ENCODE measurements at places on chromosomes 4 and X.

DNA sequence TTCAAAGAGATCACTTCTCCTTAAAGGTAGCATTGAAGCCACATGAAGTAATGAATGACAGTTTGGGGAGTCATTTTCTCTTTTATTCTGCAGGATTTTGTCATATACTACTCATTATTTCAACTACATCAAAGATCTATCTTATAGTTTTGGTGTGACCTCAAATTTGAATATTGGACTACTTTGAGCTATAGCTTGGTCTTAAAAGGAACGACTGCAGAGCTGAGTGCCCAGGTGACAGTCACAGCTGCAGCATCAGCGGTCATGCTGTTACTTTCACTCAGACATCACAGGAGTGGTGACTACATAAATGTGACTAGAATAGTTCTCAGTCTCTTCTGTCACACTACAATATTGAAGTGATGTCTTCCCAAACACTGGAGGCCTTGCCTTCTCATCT is 10.7 kb upstream of the SPCS3 start:
- DNase-seq = no peak

DNA sequence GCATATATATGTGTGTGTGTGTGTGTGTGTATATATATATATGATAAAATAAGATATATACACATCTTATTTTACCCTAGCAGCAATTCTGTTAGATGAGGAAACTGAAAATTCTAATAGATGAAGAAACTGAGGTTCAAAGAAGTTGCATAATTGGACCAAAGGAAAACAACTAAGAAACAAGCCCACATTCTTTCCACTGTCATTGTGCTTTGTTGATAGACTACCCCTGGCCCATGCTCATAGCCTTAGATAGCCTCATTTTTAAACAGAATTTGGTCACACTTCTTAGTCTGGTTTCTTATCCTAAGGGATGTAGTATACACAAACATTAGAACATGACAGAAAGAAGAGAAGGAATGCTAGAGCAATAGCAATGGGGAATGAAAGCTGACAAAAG is 138.8 kb downstream of the NDST3 start:
- no peak for DNase-seq

DNA sequence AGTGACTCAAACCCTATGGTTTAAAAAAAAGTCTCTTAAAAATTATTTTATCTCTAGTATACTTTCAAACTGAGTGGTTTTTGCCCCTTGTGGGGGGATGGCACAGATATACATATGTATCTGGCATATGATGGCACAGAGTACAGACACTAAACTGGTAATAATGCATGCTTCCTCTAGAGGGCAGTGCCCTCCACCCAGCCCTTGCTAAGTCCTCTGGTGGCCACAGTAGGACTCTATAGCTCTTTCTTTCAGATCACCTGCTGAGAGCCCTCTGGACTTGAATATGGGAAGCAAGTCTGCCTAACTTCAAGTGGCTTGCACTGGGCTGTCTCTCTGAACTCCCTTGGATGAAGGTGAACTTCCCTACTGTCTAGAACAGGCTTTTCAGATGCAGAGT is 66.3 kb downstream of the TSPAN7 start:
- DNase-seq = no peak

DNA sequence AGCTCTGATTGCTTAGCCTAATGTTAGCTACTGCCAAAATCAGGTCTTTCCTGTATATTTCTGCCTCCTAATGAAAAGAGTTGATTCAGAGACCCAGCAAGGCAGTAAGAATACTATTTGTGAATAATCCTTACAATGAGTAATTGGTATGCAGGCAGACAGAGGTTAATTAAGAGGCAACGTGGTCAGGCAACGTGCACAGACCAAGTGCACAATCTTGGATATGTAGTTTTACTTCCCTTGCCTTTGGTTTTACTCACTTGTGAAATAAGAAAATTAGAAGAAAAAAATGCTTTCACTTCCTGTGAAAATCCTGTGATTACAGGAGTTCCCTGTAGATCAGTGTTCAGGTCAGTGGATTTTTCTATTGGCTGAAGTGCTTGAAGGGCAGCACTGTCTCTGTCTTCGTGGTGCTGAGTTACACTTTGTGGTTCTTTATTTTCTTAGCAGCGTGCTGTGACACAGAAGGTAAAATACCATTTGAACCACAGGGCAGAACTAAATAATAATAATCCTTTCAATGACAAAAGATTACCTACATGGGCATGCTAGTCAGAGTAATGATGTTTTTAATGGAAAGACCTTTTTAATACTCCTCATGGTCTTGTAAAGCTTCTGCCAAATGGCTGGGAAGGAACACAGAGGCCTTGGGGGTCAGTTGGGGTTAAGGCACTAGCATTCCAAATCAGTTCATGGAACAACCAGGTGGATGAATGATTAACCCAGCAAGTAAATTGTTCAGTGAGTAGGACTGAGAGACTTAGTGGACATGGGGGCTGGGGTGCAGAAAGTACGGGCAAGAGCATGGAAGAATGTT is 430.9 kb downstream of the MAPK10 start:
- no peak for DNase-seq

DNA sequence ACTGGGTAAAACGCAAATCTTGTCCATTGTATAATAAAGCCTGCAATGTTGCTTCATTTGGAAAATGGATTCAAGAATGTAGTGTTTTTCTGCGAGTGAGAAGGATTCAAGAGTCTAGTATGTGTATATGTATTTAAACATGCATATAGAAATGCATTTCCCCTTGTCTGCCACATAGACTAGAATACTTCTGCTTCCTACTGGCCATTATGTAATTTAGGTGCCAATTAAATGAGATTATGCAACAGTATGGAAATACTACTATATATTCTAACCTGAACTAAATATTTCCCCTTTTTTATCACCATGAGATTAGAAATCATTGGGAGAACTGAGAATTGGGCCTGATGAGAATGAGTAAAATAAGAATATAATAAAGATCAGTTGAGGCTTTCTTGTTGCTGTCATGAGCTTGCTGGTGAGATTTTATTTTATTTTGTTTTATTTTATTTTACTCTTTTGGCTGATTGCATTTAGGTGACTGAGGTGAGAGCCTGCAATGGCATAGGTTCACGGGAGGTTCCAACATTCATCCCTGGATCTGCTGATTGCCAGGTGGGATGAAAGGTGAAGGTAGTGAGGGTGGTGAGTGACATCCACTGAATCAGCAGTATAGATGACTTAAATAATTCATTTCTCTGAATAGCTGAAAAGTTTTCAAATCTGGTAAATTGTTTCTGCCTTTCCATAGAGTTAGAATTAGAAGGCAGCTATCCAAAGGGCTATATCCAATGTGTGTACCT is 95.6 kb upstream of the SLC4A4 start:
- DNase-seq = no peak

- DNase-seq = no peak
These were observed 93.0 kb upstream of the MTM1 start for GRCh38 chrX:150475461-150475860.

GRCh38 chr4:82988323-82988832 is 22.2 kb downstream of the LIN54 start:
- DNase-seq = peak; percentile 86

GRCh38 chrX:5916945-5917344 is 311.7 kb downstream of the NLGN4X start:
- no peak for DNase-seq

GRCh38 chr4:73919691-73920090 is 50.5 kb downstream of the CXCL1 start:
- no peak for DNase-seq

Measured in fibroblast of skin of left biceps (primary cell).